ENCODE measurements at places on chromosomes 13 and 19.

DNA sequence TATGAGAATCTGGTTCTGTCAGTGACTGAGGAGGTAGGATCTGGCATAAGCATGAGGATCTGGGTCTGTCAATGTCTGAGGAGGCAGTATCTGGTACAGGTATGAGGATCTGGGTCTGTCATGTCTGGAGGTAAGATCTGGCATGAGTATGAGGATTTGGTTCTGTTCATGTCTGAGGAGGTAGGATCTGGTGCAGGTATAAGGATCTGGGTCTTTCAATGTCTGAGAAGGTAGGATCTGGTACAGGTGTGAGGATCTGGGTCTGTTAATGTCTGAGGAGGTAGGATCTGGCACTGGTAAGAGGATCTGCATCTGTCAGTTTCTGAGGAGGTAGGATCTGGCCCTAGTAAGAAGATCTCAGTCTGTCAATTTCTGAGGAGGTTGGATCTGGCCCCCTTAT, 12.4 kb upstream of the PDCD2L start:
- DNase-seq = no peak

DNA sequence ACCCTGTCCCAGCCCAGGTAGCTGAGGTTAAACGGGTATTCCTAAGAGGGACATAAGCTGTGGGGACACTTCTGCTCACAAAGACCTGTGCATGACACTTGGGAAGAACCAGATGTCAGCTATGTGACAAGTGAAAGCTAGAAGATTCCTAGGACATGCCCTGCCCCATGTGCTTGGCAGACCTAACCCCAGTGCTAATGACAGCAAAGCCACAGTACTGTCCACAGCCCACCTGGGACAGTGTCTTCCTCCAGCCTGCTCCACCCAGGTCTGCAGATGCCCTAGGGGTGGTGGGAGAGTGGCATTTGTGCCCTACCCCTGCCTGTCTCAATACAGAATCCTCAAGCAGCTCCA, 18.4 kb upstream of the EPHX3 start:
- DNase-seq = no peak

DNA sequence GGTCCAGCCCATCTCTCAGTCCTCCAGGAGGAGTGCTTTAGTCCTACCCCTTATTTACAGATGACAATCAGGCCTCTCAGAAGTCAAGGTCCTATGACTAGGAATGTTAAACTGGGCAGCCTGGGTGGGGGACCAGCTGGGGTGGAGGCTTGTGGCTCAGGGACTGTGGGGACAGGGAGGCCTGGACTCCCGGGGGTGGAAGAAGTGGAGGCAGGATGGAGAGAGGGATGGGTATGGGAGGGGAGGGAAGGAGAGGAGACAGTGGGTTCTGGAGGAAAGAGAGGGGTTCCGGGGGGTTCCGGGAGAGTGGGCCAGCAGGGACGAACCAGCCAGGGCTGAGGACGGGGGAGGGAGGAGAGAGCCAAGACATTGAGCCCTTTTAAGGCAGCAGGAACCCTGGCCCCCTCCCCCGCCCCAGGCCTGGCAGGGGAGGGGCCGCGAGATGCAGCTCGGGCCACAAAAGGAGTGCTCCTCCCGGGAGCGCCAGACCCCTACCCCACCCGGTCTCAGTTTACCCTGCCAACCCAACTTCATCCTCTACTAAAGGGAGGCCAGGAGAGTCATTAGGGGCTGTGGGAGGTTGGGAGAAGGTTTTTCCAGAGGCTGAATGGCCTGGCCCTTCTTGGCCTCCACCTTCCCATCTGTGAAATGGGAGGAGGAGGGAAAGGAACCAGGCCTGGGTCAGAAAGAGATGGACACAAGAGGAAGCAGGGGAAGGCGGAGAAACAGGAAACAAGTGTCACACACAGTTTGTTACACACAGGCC, 1.7 kb downstream of the DMPK start:
- no peak for DNase-seq

- DNase-seq = no peak
Measured at GRCh38 chr13:77580748-77581147, 45.2 kb downstream of the SCEL start.

DNA sequence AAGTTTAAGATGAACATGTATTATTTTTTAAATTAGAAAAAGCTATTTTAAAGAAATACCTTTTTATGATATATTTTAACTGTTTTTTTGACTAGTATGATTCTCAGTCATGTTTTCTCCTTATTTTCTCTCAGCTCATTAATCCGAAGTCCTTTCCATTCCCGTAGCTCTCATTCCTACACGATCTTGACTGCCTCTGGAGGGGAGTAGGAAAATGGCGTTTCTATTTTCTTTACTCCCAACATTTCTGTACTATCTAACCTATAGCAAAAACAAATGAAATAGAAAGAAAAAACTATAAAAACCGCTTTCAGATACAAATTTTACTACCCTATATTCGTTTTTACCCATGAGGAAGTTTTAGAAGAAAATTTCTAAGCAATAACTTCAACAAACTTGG, 343.8 kb downstream of the RBM26 start:
- no peak for DNase-seq

GRCh38 chr19:5153601-5154128, 184.8 kb downstream of the KDM4B start:
- no peak for DNase-seq

- DNase-seq = no peak
Measured at GRCh38 chr19:58366585-58367430, 4.3 kb upstream of the ZNF497 start.
